Cortex of kidney (tissue), 1 donor: ENCODE measurements at places on chromosomes 16 and 17.

DNA sequence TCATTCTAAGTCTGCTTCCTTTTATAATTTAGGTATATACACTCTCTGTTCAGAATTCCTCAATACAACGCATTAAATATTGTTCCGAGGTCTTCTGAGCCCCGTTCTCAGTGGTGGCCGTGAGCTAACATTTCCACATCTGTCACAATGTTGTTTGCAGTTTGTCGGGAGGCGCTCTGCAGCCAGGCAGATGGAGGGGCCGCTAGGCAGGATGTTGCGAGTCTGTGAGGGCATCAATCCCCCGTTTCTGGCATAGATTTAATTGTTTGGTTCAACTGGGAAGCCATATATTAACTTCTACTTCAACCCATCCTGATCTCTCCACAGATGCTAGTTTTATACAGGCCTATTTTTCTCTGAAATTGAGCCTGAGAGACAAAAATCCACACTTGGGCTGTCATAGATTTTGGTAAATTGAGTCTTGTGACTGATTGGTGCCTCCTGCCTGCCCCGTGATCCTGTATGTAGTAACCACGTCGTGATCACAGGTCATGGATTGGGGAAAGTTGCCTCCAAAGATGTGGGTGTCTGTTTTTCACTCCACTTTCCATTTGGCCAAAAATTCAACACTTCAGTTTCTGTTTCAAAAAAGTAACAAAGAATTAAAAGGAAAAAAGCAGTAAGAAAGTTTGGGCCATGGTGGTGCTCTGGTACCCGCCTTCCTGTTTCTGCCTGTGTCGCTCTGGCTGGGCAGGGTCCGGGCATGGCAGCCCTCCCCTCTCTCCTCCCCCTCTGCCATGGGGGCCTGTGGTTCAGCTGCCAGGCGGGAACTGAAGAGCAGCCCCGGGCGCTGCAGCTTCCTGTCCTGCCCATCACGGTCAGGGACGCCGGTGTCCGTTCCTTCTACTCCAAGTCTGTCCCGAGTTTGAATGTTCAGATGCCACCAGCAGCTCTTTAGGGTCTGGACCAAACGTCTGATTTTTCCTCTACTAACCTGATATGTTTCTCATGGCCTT is 41.5 kb downstream of the RPTOR start:
- no peak for DNase-seq

DNA sequence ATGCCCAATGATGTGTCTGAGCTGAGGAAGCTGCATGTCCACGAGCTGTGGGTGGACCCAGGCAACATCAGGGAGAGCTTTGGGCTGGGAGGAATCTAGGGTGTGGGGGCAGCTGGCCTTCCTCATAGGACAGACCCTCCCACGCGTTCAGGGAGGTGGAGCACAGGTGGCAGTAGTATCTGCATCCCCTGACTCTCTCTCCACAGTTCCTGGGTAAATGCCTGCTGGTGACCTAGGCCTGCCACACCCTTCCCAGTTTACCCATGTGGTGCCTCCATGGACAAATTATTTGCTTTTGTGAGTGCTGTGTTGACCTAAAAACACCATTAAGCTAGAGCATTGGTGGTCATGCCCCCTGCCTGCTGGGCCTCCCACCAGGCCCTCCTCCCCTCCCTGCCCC is 3.2 kb downstream of the HBM start:
- no peak for DNase-seq

DNA sequence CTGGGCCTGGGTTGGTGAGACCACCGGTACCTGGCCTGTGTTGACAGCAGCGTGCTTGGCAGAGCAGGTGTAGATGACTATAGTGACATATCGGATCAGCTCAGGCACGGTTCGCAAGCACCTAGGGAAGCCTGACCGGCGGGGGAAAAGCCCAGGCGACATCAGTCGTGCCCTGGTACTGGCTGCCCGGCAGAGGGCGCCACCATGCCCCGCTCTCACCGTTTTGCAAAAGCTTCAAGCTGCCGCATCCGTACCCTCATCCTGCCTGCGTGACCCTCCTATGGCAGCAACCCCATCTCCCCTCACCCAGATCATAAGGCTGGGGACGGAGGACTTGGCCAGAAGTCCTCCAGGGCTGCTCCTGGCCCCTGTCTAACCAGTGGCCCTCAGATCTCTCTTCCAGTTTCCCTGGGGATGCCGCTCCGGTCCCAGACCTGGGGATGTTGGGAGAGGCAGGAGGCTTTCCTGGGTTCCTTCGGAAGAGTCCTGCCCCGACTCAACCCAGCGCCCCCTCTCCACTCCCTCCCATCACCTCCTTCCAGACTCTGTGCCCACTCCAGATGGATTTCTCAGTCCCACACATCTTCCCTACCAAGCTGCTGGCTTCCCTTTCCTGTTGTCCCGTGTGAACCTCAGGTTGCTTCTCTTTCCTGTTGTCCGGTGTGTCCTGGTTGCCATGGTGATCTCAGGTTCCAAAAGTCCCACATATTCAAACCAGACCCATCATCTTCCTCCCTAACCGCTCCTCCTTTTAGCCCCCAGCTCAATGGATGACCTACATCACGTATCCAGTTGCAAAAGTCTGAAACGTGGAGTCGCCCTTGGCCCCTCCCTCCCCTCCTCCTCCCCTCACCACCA is 13.7 kb downstream of the ALOX12B start:
- no peak for DNase-seq

DNA sequence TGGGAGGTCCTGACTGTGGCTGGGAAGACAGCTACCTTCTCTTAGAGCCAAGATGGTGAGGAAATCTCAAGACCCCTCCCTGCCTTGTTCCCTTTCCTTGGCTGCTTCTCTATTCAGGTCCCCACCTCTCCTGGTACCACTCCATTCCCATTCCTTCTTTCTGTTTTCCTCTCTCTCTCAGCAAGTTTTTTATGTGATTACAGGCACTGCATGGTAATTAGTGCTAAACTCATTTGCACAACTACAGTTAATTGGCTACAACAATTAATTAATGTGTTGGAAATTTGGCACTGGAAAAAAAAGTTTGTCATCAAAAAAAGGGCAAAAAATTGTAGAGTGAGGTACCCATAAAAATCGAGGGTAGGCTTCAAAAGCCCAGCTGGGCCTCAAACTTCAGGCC is 45.3 kb downstream of the NEUROD2 start:
- no peak for DNase-seq

DNA sequence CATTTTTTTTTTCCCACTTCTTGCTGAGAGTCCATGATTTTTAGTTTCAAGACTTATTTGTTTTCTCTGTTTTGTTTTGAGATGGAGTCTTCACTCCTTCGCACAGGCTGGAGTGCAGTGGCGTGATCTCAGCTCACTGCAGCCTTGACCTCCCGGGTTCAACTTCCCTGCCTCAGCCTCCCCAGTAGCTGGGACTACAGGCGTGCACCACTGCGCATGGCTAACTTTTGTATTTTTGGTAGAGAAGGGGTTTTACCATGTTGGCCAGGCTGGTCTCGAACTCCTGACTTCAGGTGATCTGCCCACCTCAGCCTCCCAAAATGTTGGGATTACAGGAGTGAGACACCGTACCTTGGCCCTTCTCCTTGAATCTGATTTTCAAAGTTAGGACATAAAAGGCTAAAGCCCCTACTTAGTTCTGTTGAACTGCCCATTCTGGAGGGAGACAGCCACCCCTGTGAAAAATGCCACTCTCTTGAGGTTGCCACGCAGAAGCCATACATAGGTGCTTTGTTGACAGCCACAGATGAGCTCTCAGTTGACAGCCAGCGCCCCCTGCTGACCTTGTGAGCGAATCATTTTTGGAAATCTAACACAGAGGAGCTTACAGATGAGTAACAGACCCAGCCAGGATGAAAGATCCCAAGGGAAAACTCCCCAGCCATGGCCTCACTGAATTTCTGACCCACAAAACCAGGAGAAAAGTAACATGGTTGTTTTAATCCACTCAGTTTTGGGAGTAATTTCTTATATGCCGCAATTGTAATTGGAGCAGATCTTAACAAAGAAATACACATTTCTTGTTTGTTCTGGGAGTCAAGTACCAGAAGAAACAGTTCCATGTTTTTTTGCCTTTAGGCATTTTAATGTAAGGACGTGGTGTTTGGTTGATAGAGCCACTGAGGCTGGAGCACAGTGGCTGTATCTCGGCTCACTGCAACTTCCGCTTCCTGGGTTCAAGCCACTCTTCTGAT is 38.8 kb downstream of the PKD1L3 start:
- DNase-seq = no peak

DNA sequence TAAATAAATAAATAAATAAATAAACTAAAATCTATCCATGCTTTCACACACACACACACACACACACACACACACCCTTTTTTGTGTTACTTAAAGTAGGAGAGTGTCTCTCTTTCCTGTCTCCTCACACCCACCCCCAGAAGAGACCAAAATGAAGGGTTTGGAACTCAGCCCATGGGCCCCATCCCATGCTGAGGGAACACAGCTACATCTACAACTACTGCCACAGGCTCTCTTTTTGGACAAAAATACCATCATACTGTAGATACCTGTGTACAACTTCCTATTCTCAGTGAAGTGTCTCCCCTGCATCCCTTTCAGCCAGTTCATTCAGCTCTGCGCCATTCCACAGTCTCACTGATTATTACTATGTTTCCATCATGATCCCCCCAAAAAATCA is 1.9 kb upstream of the HBA2 start:
- DNase-seq = no peak

- no peak for DNase-seq
These were observed 3.0 kb upstream of the ABCC1 start for GRCh38 chr16:15946257-15947044.

- DNase-seq = no peak
These were observed 32.7 kb upstream of the AXIN2 start for GRCh38 chr17:65593855-65594845.

- no peak for DNase-seq
These were observed 9.2 kb upstream of the TSPOAP1 start for GRCh38 chr17:58337600-58338453.

GRCh38 chr17:46890638-46891037 is 32.3 kb upstream of the GOSR2 start:
- no peak for DNase-seq

DNA sequence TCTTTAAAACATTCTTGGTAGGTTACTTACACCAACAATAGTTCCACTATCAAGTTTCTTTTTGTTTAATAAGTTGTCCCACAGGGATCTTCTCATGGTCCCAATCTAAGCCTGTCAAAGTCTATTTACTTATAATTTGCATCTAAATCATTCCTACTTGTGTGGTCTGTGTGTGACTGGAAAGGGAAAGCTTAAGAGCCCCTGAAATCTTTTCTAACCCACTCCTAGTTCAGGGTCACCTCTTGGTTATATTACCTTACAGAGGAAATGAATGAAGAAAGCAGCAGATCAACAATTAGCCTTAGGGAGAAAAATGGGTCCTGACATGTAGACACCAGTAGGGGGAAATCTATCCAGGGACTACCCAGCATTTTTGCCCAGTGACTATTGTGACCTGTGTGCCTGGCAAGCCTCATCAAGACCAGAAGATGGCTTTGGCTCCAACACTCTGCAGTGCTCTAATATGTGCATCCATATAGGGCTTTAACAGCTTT is 110.4 kb upstream of the HAS3 start:
- DNase-seq = no peak

DNA sequence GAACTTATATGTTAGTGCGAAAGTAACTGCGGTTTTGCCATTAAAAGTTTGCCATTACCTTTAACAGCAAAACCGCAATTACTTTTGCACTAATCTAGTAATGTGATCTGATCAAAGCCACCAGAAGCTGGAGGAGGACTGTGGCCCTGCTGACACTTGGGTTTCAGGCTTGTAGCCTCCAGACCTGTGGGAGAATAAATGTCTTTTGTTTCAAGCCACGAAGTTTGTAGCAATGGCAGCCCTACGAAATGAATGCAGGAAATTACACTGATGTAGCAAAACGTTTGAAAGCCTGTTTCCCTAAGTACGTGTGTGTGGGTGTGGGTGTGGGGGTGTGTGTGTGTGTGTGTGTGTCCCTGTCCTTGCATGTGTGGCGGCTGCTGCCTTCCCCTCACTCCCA is 66.6 kb downstream of the WSB1 start:
- DNase-seq = no peak

DNA sequence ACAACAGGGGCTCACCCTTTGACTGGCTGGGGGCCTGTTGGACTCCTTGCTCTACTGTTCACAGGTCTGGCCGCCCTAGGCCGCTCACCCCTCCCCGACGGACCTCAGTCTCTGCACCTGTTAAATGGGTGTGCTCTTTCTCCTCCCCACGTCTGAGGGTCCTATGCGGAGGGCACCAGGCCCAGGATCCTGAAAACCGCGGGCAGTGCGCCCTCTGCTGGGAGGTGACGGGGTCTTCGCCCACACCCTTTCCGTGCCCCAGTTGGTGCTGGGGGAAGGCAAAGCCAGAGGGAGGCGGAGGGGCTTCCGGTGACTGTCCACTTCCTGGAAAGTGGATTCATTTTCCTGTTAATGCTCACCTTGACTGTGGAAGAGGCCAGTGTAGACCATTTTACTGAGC is 1010.9 kb downstream of the KCNJ18 start:
- no peak for DNase-seq

DNA sequence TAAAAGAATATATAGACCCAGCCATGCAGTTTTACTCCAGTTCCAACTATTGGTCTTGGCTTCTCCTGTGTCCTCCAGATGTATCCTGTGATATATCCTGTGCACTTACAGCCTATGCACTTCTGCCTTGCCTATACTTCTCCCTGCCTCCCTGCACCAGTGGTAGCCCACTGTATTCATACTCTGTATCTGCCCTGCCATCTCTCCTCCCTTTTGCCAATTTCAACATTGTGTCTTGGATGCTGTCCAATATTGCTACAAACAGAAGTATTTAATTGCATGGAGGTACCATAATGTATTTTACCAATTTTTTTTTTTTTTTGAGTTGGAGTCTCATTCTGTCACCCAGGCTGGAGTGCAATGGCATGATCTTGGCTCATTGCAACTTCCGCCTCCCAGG is 242.7 kb downstream of the HAPSTR1 start:
- DNase-seq = no peak

GRCh38 chr16:35793601-35794000 is 2334.2 kb downstream of the TP53TG3F start:
- DNase-seq = no peak

- DNase-seq = no peak
These were observed 882 bp upstream of the ATP6V0C start for GRCh38 chr16:2512735-2513404.

DNA sequence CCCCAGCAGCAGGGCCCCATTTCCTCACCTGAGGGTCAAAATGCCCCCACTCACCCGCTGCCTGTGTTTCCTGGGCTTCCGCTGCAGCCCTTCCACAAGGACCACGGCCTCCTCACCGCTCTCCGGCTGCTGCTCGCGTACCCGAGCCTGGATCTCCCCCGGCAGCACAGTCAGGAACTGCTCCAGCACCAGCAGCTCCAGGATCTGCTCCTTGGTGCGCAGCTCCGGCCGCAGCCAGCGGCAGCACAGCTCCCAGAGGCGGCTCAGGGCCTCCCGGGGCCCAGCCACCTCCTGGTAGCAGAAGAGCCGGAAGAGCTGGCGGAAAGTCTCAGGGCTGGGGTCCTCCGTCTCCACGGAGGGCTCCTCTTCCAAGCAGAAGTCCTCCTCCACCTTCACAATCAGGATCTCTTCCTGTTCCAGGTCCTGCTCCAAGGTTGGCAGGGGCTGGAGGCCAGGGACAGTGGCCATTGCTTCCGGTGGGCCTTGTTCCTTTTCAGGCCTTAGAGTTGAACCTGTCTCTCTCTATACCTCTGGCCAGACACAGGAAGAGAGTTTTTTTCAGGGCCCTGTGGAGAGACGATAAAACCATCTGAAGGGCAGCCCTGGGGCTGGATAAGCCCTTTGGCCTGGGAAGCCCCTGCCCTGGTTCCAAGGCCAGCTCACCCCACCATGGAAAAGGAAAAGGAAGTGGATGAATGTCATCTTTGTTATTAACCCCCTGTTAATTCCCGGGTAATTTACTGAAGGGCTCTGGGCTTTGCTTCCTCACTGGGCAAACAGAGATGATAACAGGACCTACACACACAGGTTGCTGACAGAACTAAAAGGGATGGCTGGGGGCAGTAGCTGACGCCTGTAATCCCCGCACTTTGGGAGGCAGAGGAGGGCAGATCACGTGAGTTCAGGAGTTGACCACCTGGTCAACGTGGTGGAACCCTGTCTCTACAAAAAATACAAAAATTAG is 1.2 kb downstream of the ZNF500 start:
- no peak for DNase-seq
